ENCODE measurements at places on chromosomes 2 and 18. TPM values are rescaled to one million over a fixed set of nuclear protein-coding genes. Genes with fewer than 3 reads are reported as not detected.
A peak's percentile ranks its signal among the peaks of the same experiment; 100 is the strongest.

The CCDC141 gene
- total RNA-seq, result 1.2 TPM

The TMEM198 gene
- 1.4 TPM for total RNA-seq

The CD207 gene
- 0.22 TPM for total RNA-seq

The NEU2 gene
- not detected for total RNA-seq

The PTGR3 gene
- 42.9 TPM for total RNA-seq

The ABCA12 gene
- total RNA-seq, result 0.03 TPM

The ZSWIM2 gene
- not detected for total RNA-seq

DNA sequence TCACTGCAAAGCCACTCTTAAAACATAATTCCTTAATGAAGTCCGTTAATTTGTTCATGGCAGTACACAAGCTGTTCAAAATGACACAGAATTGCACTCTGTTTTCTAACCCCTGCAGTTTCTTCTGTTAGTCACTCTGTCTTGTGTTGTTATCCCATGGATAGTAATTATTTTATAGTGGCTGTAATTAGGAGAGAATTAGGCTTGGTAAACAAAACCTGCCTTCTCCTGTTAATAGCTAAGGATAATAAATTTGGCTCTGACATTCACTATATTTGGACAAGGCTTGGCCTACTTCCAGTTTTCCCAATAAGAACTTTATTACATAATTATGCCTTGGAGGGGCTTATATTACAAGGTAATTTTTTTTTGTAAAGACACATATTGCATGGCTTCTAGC lies 330.3 kb upstream of the FIGN start:
- DNase-seq, result no peak

GRCh38 chr2:74512744-74513604 lies 1.3 kb upstream of the TLX2 start:
- DNase-seq, result no peak

DNA sequence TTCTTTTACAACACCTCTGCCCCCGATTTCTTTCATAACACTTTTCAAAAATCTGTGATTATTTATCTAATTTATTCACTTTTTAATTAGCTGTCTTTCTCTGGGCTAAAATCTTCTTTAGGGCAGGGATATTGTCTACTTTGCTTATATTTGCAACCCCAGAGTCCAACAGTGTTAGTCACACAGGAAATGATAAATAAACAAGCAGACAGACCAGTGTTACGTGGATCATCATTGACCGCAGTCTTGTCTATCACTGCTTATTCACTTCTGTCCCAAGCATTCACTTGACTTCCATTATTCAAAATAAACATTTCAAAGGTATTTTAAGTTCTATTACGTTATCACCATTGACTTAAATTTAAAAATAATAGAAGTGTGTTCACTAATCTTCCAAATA lies 237.6 kb upstream of the UBE2E3 start:
- no peak for DNase-seq

- no peak for DNase-seq
These were observed 116.4 kb downstream of the COL6A3 start for GRCh38 chr2:237297421-237298150.

DNA sequence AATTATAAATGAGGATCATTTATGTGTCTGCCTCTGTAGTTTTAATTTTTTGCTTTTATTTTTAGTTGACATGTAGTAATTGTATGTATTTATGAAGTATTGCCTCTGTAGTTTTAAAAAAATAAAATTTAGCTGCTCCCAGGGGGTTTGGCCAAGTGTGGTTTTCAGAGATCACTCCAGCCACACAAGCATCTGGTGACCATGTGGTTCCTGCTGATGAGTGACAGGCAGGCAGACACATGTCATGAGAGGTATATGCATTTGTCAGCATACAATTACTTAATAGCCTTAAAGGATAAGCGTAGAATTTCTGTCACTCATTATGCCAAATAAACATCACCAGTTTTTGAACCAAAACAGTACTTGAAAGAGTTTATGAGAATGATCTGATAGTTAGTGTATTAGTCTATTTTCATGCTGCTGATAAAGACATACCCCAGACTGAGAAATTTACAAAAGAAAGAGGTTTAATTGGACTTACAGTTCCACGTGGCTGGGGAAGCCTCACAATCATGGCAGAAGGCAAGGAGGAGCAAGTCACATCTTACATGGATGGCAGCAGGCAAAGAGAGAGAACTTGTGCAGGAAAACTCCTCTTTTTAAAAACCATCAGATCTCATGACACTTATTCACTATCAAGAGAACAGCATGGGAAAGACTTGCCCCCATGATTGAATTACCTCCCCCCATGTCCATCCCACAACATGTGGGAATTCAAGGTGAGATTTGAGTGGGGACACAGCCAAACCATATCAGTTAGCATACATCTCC lies 29.6 kb downstream of the MREG start:
- no peak for DNase-seq

- DNase-seq, result no peak
These were observed 149.2 kb downstream of the MTCL1 start for GRCh38 chr18:8854550-8854949.

- DNase-seq, result no peak
These were observed 120.5 kb upstream of the MC4R start for GRCh38 chr18:60493066-60493465.

- DNase-seq, result no peak
These were observed 855.6 kb downstream of the TSN start for GRCh38 chr2:122610948-122611609.

DNA sequence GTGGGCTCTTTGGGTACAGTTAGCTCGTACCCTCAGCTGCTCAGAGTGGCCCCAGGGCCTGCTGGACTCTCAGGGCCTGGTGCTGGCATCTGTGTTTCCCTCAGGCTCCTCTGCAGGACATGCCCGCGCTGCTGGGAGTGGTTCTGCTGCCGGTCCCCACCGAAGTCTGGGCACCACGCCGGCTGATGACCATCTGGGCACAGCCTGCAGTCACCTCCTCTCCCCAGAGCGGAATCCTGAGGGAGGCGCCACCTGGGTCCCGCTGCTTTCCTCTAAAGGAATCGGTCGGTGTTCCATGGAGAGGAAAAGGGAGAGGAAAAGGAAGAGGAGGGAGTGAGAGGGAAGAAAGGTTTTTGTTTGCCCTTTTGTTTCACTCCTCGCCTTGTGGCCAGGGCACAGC lies 43.6 kb downstream of the MC2R start:
- no peak for DNase-seq

DNA sequence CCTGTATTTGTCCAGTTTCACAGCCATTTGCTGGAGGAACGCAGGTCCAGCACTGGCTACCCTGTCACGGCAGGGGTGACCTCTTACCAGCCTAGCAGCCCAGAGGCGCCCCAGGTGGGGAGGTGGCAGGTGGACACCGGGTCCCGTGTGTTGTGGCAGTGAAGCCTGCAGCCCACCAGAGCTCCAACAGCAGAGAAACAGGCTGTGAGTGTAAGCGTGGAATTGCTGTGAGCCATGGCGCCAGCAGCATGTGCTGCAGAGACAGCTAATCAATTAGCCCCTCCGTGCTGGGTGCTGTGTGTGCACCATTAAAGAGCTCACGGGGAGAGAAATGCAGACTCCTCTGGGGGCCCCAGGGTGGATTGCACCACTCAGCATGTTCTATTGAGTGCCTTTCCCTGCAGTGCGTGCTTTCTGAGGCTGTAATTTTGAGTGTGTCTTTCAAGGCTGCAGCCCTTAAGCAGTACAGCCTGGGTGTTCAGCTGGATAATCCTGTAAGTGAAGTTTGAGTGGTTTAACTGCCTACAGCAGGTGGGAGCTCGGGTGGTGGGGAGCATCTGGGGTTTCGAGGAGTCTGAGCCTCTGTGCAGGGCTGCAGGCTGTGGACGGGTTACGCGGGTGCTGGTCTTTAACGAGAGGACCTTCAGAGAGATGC lies 15.9 kb downstream of the RTP5 start:
- DNase-seq, result no peak

GRCh38 chr2:201790989-201791388 lies 10.3 kb upstream of the ALS2 start:
- DNase-seq, result no peak

- no peak for DNase-seq
These were observed 245.9 kb downstream of the TFCP2L1 start for GRCh38 chr2:121038891-121039616.

- no peak for DNase-seq
These were observed 46.6 kb downstream of the GBX2 start for GRCh38 chr2:236121546-236121945.

GRCh38 chr2:236959876-236960275 lies 125.8 kb upstream of the COPS8 start:
- DNase-seq, result no peak

- DNase-seq, result no peak
These were observed 112.4 kb downstream of the SPP2 start for GRCh38 chr2:234162861-234163260.

DNA sequence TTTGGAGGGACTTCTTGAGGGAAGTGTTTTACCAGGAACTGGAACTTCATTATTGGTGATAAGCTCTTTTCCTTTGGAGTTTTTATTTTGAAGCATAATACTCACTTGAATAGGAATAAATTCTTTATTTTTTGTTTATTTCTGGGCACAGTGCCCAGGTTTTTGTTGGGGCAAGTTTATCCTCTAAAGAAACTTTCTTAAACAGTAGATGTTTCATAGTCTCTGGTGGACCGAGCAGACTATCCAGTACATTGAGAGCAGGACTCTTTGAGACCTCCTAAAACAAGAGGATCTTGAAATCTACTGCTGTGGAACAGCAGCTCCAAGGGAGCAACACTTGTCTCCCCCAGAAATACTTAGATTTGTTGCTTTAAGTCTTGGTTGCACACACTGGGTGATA lies 109.4 kb downstream of the PARD3B start:
- DNase-seq, result no peak

- no peak for DNase-seq
These were observed 93.2 kb upstream of the CABLES1 start for GRCh38 chr18:23042133-23042532.

- DNase-seq, result no peak
These were observed 260.6 kb upstream of the NT5C1B start for GRCh38 chr2:18849841-18850578.

GRCh38 chr18:57466307-57466706 lies 31.1 kb downstream of the ONECUT2 start:
- DNase-seq, result no peak

GRCh38 chr18:48715711-48716361 lies 177.0 kb downstream of the CTIF start:
- DNase-seq, result peak; percentile 72

GRCh38 chr18:58417752-58418151 lies 211.1 kb downstream of the ALPK2 start:
- no peak for DNase-seq

DNA sequence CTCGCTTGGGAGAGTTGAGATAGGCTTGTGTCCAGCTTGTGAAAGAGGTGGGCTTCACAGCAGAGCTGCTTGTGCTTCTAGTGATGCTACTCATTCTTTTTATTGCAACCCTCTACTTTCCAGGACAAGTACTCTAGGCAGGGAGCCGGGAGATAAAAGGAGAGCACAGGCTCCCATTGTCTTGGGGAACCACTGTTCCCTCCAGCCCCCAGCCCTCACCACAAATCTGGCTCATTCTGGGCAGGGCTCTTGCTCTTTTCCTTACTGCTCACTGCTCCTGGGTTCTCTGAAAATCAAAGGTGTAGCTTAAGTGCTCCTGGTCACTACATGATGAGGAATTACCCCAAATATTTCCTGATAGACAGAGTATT lies 81.4 kb downstream of the CABYR start:
- no peak for DNase-seq

- DNase-seq, result no peak
These were observed 147.5 kb downstream of the PARD3B start for GRCh38 chr2:204692790-204693189.

- DNase-seq, result no peak
These were observed 4.4 kb upstream of the VPS54 start for GRCh38 chr2:64023485-64024258.

DNA sequence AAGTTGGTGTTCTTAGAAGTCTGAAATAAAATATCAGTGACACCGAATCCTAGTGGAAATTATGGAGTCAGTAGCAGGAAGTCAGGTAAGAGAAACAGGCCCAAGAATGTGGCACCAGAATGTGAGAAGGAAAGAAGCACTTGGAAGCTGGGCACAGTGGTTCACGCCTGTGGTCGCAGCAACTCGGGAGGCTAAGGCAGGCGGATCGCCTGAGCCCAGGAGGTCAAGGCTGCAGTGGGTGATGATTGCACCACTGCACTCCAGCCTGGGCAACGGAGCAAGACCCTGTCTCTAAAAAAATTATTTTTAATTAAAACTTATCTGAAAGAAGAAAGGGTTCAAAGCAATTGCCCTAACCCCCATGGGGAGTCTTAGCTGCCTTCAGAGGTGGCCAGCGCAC lies 268.3 kb upstream of the SALL3 start:
- DNase-seq, result no peak

- DNase-seq, result no peak
These were observed 188.0 kb upstream of the PKDCC start for GRCh38 chr2:41859615-41860514.

GRCh38 chr2:224401641-224402342 lies at the start of gene FAM124B:
FAM124B (minus strand) TSS chr2:224402107; CDS start chr2:224401768, 339 bp downstream.
- peak; percentile 44 for DNase-seq

DNA sequence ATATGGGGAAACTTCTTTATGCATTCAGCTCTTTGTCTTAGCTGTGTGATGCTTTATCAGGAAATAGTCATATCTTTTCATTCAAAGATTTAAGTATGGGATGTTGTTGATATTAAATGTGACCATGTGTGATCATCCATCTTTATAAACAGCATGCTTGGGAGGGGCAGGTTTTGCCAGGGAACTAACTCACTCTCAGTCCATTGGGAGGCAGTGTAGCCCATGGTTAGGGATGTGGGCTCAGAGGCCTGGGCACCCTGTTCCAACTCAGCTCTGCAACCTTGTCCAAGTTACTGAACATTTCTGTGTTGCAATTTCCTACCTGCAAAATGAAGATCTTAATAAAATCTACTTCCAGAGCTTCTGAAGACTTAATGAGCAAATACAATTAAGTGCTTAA lies 92.0 kb upstream of the BCL2L11 start:
- DNase-seq, result no peak

- DNase-seq, result no peak
These were observed 1086.8 kb upstream of the PIK3C3 start for GRCh38 chr18:40868110-40868858.

GRCh38 chr2:227415538-227416424 lies 28.0 kb upstream of the SCYGR1 start:
- DNase-seq, result no peak

All from left colon (tissue), 2 donors.